ENCODE measurements at places on chromosomes 11 and 22. TPM values are rescaled to one million over a fixed set of nuclear protein-coding genes. Genes with fewer than 3 reads are reported as not detected.

Gene CD6
- total RNA-seq, result 2.8 TPM

Gene AMOTL1
- 11.3 TPM for total RNA-seq

Gene ZBTB44
- 32.4 TPM for total RNA-seq

Gene MMP27
- total RNA-seq, result 0.16 TPM

Gene RIMBP3C
- total RNA-seq, result 0.13 TPM

Gene RPS19BP1
- 77.7 TPM for total RNA-seq

Gene OR56A1
- 0.05 TPM for total RNA-seq

DNA sequence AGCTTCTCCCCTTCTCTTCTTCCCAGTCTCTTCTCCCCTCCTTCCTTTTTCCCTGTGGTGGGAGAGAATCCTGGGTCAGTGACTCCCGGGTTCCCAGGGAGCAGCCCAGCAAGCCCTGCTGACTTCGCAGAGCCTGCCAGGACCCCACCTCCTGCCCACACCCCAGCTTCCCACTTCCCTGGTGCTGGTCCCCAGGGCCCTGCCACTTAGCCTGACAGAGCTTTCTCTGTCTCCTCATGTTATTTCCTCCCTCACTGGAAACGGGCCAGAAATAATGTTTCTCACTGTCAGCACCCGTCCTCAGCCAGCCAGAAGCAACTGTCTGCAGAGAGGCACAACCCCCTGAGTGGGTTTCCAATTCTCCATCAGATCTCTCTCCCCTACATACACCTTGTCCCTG, 27.1 kb downstream of the C11orf96 start:
- no peak for DNase-seq

DNA sequence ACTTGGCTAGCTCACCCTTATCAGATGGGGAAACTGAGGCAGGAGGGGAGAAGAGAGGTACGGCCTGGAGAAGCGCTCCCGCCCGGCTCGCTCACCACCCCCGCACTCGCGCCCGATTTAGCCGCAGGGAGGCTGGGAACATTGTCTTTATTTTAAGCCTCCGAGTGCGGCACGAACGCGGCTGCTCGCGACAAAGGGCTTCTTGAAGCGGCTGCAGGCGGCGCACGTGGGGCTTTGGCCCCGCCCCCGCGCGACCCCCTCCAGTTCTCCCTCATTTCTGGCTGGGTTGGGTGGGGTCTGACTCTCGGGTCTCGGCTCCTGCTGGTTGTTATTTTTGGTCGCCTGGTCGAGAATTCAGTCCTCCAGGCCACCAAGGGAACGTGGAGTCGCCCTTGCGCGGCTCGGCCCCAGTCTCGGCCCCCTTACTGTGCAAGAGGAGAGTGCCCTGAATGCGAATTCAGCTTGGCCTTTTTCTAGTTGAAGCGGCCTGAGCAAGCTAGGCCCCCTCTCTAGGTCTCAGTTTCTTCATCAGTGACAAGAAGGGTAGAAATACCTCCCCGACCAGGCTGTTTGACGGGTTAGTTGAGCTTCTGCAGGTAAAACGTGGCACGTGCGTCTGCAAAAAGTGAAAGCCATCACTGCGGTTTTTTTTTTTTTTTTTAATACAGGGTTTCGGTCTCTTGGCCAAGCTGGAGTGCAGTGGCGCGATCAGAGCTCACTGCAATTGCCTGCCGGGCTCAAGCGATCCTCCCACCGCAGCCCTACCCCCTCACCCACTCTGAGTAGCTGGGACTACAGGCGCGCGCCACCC, 2.6 kb upstream of the CHRM1 start:
- no peak for DNase-seq

DNA sequence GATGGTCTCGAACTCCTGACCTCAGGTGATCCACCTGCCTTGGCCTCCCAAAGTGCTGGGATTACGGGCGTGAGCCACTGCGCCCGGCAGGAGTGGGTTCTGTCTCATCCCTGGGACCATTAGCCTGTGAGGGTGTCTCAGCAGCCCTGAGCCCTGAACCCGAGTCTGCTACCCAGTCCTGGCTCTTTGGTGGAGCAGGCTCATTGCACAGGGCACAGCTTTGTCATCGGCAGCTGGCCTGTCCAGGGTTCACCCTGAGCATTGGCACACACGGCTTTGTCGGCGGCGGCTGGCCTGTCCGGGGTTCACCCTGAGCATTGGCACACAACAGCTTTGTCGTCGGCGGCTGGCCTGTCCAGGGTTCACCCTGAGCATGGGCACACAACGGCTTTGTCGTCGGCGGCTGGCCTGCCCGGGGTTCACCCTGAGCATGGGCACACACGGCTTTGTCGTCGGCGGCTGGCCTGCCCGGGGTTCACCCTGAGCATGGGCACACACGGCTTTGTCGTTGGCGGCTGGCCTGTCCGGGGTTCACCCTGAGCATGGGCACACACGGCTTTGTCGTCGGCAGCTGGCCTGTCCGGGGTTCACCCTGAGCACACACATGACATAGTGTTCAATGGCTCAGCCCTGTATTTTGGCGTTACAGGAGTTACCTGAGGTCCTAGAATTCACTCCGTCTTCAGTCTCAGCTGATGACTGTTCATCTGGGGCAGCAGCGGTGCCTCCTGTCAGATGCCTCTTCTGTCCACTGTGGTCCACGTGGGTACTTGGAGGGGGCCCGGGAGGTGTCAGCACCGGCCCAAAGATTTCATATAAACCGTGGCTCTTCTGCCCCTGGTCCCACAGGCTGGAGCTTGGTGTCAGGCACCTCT, 1082.5 kb downstream of the BRD1 start:
- DNase-seq, result no peak

GRCh38 chr11:67195971-67196456, 70.3 kb upstream of the GRK2 start:
- no peak for DNase-seq

DNA sequence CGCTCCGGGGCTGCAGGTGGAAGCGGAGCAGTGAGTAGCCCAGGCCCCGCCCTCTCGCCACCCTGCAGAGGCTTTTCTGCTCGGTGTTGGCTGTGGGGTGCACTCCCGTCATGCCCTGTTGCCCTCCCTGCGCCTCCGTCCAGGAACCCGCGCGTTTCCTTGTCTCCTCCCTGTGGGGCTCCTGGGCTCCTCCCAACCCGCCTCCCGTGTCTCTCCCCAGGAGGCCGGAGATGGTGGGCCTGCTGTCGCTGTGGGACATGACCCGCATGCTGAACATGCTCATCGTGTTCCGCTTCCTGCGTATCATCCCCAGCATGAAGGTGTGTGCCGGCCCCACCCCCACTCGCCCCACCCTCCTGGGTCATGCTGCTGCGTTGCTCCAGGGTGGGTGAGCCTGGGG, 32.4 kb downstream of the TPCN2 start:
- no peak for DNase-seq

DNA sequence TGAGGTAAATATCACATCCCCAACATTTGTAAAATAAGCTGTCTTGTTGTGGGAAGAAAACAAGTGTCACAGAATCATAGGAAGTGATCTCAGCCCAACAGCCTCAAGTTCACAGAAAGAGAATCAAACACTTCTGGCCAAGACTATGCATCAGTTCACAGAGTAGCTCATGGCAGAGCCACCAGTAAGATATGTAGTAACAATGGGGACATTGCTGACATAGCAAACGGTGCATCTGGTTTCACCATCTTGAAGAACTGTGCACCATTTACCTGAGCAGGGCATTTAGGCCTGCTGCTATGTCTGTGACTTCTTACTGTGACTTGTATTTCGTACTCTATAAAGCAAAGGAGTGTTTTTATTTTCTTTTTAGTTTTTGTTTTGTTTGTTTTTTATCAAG, 585.3 kb upstream of the FAT3 start:
- no peak for DNase-seq

- DNase-seq, result no peak
These were observed 526.3 kb upstream of the LRRC4C start for GRCh38 chr11:41985799-41986198.
